Brain (organoid and tissue), 16 donors: ENCODE measurements at places on chromosomes 1 and 21.

DNA sequence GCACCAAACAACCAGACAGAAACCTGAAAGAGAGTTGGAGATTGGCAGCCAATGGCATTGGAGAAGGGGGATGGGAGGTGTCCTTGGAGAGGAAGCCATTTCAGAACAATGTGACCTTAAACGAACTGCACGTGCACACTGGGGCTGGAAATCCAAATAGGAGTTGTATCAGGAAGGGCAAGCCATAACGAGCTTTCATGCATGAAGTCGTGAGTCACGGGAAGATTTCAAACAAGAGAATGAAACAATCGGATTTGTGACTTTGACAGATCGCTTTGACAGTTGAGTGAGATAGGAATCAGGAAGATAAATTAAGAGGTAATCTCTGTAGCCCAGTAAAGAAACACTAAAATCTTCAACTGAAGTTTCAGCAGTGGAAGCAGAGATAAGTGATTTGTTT lies 445.8 kb upstream of the ZP4 start:
- DNase-seq = no peak

DNA sequence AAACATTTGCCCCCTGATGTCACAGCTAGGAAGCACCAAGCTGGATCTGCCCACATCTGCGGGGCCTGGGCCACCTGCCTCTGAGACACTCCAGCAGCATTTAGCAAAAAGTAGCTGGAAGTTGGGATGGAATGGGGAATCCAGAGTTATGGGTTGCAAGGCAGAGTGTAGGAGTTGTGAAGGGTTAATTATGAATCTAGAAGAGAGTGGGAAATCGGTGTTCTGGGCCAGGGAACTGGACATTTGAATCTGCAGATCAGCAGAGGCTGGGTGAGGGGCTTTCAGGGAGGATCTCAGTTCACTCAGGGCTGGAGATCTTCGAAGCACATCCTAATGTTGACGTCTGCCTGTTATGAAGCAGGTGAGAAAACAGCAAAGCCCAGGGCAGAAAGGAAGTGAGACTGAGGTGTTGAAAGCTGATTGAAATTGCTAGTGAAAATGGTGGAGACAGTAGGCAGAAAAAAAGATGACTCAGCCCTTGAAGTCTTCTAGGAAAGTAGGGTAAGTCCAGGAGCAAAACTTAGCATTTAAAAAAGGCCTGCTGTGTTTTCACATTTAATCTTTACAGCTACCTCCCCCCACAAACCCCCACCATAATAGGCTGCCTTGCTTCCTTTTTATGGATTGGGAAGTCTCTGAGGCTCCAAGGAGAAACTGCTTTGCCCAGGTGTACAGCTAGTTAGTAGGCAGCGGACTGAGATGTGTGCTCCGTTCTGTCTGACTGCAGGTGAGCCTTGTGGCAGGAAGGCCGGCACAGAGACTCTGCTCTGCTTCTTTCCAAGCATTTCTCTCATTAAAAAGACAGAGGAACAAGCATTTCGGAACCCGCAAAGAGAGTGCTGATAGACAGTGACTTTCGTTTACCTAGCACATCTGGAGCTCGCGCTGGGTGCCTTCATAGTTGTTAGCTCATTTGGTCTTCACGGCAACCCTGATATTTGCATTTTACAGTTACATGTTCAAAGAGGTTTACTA lies 7.2 kb downstream of the VANGL1 start:
- no peak for DNase-seq

DNA sequence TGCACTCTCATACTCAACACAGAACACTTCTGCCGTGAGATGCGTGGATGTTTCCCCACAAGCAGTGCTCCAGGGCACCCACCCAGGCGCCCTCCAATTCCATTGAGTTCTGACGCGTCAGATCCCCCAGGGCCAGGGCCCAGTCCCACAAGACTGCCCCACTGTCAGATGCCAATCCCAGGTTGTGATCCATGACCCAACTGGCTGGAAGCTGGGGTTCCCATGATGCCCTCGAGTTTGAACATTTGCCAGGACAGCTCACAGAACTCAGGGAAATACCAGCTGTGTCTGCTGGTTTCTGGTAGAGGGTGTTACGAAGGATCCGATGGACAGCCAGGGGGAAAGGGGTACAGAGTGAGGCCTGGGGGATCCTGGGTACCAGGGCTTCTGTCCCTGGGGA lies 58.4 kb downstream of the AGPAT3 start:
- no peak for DNase-seq

DNA sequence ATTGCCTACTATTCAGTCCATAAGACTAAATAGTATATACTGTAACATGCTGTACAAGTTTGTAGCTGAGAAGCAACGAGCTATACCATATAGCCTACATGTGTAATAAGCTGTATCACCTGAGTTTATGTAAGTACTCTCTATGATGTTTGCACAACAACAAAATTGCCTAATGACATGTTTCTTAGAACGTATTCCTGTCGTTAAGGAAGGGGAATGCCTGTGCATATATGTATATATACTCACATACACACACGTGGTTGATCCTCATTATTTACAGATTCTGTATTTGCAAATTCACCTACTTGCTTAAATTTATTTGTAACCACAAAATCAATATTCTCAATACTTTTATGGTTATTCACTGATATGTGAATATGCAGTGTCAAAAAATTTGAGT lies 215.6 kb downstream of the GPR52 start:
- DNase-seq = no peak

DNA sequence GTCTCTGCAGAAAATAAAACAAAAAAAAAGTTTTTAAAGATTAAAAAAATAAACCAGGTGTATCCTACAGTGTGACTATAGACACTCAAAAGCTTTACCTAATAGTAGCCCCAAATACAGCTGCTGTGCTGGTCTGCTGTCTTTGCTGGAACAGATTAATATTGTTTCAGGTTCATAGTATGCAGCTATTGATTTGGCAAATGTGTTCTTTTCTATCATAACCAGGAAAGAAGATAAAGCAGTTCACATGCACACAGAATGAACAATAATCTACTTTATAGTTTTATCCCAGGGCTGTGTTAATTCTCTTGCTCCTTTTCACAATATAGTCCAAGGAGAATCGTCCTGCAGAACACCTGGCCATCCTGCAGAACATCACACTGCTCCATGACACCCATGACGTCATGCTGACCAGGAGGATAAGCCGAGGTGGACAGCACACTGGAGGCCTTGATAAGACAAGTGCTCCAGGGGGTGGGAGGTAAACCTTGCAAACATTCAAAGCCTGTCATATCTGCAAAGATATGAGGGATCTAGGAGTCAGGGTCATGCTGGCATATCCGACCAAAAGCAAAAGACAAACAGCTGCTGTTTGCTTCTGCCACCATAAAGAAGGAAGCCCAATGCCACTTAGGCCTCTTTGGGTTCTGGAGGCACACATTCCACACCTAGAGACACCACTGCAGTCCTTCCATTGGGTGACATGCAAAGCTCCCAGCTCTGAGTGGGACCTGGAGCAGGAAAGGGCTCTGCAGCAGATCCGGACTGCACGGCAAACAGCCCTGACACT lies 86.1 kb upstream of the SLC2A1 start:
- no peak for DNase-seq

DNA sequence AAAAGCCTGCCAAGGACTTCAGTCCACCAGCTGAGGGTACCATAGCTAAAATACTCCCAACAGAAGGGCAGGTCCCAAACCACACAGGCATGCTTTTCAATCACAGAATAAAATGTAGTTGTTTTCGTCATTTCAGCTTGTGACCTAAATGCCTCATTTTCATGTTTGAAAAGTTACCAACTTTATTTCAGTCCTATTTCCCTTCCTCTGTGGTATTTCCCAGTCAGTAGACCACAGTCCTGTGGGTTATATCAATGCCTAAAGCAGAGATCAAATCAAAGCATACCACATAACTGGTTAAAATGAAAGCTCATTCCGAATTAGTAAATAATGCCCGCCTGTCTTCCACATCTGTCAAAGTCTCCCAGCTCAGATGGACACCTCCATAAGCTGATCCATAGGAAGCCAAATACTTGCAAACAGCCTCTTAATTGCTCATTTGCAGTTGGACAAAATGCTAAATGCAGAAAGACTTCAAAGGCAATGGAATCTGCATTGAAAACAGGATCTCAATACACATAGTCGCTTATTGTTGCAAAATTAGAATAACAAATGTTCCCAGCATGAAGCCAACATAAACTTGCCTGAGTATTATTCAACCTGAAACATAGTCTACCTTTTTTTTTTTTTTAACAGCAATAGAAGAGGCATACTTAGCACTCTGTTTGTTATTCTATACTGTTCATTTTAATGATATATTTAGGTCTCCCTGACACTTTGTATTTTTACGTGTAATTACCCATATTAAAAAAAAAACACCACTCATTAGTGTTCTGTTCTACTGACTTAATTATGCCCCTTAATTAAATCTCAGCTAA lies 53.9 kb downstream of the NR5A2 start:
- DNase-seq = peak; percentile 22

GRCh38 chr1:17833661-17834501 lies 78.7 kb downstream of the ACTL8 start:
- no peak for DNase-seq

DNA sequence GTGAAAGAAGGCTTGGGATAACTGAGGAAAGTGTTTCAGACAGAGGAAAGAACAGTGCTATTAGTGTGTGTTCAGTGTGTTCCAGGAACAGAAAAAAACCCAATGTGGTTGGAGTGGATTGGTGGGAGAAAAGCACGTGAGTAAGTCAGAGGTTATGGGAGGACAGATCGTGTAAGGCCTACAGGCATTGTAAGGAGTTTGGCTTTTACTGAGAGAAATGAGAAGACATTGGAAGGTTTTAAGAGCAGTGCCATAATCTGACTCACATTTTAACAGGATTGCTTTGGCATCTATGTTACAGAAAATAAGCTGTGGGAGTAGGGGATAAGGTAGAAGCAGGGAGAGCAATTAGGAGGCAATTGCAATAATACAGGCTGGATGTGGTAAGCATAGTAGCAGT lies 4.8 kb downstream of the ARPC5 start:
- DNase-seq = no peak

- DNase-seq = no peak
These were observed 1.3 kb upstream of the TRABD2B start for GRCh38 chr1:47998396-47998990.

- no peak for DNase-seq
These were observed 125.7 kb downstream of the MATN1 start for GRCh38 chr1:30597711-30598110.

DNA sequence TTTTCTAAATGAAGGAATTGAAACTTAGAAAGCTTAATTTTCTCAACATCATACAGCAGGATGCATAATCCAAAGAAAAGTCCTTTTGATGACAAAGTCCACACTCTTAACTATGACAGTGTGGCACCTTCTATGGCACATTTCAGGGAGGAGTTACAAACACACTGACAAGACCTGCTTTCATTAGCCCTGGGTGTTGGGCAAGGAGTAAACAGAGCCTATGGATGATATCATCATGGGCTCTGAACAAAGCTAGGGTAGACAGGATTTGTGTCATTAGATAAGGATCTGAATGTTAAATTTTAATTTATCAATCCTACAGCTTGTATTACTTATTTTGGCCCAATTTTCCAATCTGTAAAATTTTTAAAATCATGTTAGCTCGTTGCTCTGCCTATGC lies 62.6 kb upstream of the DENND1B start:
- no peak for DNase-seq

GRCh38 chr1:85654066-85654782 lies 54.0 kb downstream of the ZNHIT6 start:
- no peak for DNase-seq
